ENCODE measurements at places on chromosomes 13 and 19.

GRCh38 chr13:76696370-76696769 lies 189.8 kb downstream of the KCTD12 start:
- no peak for DNase-seq

DNA sequence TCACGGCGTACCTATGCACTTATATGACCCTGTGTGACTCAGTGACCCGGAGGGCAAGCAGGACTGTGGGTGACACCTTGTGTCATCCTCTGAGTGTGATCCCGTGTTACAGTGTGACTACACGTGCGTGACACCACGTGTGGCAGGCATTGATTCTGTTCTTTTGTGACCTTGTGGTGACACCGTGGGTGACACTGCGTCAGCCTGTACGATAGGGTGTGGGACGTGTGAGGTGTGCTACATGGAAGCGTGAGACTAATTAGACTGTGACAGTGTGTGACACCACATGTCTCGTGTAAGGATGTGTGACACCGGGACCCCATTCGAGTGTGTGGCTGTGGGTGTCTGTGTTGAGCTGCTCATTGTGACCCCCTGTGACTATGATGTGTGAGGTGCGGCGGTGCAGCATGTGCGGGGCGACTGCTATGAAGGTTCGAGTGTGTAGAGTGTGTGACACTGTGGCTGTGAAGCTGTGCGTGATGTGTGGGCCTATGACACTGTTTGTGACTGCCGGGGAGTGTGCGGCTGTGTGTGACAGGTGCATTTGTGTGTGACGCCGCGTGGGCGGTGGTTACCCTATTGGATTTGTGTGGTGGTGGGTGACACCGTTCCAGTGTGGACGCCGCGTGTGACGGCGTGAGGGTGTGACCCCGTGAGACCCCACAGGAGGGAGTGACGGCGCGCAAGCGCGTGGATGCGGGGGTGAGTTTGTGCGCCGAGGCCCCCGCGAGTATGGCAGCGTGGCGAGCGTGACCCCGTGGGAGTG lies 399 bp upstream of the SPTBN4 start:
- no peak for DNase-seq

DNA sequence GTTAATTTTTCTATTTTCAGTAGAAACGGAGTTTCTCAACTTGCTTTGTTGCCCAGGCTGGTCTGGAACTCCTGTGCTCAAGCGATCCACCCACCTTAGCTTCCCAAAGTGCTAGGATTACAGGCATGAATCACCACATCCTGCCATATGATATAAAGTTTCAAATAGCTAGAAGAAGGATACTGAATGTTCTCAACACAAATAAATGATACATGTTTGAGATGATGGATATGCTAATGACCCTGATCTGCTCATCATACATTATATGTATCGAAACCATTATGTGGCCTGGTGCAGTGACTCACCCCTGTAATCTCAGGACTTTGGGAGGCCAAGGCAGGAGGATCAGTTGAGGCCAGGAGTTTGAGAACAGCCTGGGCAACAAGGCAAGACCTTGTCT lies 11.5 kb downstream of the CIB3 start:
- no peak for DNase-seq

DNA sequence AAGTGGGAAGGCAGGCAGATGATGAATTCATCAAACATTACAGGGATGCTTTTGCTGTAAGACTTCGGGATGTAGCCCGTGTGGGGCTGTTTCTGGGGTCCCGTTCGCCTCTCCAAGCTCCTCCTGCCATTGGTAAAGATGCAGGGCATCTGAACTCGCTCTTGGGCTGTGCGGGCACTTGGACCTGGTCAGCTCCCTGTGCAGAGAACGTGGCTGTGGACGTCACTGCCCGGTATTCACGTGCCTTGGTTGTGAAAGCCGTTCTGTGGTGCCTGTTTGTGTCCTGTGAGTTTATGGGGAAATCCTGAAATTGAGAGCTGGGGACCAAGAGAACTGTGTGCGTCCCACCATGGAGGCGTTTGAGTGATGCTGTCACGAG lies 5.4 kb downstream of the TFDP1 start:
- DNase-seq = no peak

DNA sequence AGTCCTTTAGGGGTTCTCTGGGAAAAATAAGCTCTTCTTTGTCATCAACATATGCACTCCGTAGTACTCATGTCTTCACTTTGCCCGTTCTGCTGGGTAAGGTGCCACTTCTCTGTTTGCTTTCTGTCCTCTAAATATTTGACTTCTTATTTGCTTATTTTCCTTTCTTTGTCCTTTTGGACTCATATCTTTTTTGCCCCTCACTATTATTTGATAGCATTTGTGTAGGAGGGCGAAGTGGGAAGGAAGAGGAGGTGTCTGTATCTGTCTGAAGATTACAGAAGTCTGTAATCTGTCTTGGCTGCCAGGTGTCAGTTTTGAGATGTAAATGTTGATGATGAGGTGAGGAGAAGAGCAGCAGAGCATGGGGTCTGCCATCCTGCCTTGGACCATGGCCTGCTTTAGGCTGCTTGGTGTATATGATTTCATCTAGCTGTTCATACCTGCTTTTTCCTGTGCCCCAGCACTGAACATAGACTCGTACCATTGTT lies 30.8 kb downstream of the USPL1 start:
- DNase-seq = no peak

GRCh38 chr13:77891041-77891440 lies 27.6 kb downstream of the EDNRB start:
- DNase-seq = no peak

DNA sequence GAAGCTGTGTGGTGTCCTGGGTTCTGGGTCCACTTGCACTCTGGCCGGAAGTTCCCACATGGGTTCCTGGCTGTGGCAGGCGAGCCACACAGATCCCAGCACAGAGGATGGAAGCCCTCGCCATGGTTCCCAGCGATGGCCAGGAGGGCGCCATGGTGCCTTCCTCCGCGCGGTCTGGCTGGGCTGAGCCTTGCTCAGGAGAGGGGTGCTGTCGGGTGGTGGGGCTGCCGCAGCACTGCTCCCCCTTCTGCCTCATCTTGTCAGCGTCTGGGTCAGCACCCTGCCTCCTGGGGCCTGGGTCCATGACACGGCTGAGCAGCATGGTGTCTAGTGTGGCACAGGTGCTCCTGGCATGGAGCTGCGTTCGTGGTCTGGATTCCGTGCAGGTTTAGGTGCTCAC lies 33.5 kb downstream of the DOT1L start:
- DNase-seq = no peak

DNA sequence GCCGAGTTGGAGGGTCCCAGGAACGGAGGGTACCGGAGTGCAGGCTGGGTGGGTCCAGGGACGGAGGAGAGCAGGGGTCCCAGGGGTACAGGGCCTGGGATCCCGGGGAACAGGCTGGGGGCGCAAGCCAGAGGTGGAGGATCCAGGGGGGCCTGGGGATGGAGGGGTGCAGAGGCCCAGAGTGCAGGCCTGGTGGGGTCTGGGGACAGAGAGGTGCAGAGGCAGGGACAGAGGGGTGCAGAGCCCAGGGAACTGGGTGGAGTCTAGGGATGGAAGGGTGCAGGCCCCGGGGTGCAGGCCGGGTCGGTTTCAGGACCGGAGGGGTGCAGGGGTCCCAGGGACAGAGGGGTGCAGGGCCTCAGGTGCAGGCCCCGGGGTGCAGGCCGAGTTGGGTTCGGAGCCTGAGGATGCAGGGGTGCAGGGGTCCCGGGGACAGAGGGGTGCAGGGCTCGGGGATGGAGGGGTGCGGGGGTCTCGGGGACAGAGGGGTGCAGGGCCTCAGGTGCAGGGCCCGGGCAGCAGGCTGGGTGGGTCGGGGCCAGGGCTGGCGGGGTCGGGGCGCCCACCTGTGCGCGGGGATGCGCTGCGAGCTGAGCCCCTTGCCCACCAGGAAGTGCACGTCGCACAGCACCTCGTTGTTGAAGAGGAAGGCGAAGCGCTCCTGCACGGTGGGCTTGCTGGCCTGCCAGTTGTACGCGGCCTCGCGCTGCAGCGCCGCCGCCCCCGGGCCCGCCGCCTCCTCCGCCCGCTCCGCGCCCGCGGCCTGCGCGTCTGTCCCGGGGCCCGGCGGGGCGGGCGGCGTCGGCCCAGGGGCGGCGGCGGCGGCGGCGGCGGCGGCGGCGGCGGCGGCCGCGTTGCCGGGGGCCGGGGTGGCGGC lies 545 bp downstream of the BTBD2 start:
- DNase-seq = no peak

DNA sequence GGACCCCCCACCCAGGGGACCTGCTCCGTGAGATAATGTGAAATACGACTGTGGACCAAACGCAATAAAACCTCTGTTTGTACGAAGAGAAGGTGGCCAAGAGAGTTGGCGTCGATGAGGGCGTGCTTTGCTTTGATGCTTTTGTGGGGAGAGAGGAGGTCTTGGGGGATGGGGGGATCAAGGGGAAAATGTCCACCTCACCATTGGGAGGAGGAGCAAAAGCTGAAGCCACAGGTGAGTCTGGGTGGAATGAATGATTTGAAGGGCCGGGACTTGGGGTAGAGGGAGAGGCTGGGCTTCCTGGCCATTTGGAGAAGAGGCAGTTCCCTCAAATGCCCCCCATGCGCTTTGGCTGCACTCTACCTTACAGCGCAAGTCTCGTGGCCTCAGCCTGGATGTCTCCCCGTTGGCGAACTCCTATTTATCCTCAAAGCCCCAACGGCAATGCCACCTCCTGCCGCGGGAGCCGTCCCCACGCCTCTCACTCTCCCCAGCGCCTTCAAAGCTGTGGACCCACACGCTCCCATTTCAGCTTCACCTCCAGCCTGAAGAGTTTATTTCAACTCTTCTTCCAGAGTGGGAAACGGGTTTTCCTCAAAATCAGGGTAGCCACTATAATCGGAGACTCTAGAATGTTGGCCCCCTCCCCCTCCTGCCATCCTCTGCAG lies 795 bp upstream of the ABCA7 start:
- DNase-seq = no peak

DNA sequence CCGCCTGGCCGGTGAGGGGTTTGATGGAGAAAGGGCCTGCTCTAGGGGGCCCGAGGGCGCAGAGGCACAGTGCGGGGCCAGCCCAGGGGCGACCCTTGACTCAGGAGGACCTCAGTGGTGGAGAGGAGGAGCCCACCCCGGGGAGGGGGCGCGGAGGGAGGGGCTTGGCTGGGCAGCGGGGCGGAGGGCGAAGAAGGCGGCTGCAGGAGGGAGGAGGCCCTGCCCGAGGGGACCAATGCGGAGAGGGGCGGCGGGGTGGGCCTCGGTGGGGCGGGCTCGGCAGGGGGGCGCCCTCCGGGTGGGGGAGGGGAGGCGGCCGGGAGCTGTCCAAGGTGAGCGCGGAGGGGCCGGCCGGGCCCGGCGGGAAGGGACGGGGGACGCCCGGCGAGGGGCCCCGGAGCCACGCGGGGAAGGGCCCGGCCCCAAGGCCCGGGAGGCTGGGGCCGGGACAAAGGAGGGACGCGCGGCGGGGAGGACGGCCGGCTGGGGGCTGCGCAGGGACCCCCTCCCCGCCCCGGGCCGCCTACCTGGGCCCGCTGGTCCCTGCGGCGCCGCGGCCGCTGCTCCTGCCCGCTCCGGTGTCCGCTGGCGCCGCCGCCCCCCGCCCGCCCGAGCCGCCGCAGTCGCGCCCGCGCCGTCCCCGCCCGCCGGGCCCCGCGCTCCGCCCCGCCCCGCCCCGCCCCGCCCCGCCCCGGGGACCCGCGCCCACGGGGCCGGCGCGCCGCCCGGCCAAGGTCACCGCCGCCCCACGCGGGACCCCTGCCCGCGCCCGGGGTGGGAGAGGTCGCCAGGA lies at the start of gene DIRAS1:
Gene DIRAS1 (minus strand): TSS at position 596 of the 793 bp plus-strand sequence. CDS start 3,566 bp downstream, outside the sequence.
- DNase-seq = no peak

DNA sequence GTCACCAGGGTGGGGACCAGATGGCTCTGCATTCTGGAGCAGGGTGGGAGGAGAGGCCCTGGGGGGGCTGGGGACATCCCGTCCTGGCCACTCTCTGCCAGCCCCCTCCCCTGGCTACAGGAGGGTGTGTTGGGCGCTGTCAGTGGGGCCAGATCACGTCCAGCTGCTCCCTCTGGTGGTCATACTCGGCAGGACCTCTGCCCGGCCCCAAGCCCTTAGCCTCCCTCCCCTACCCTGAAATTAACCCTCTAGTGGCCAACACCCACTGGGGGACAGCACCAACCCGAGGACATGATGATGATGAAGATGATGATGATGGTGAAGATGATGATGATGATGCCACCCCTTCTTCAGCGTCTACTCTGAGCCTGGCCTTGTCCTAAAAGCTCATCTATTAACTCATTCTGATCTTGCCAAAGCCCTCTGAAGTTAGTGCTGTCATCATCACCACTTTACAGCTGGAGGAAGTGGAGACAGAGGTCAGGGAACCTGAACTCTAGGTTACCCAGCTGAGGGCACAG lies 590 bp upstream of the LGI4 start:
- peak; percentile 39 for DNase-seq

- DNase-seq = peak; percentile 46
These were observed 130.3 kb upstream of the LSM14A start for GRCh38 chr19:34041925-34042521.

DNA sequence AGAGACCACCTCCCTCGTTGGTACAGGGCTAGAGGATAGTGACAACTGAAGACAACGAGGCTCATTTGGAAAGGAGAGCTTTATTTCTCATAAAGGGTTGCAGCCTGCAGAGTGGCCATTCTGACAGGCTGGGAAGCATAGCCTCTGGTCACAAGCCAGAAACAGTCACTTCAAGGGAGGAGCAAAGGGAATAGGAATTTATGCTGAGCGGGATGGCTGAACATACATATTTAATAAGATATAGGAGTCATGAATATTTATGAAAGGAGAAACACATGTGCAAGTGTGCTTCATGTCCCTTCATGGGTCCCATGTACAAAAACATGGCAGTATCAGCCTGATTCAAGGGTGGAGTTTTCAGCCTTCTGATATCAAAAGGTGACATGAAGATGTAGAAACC lies 27.1 kb upstream of the URI1 start:
- no peak for DNase-seq

DNA sequence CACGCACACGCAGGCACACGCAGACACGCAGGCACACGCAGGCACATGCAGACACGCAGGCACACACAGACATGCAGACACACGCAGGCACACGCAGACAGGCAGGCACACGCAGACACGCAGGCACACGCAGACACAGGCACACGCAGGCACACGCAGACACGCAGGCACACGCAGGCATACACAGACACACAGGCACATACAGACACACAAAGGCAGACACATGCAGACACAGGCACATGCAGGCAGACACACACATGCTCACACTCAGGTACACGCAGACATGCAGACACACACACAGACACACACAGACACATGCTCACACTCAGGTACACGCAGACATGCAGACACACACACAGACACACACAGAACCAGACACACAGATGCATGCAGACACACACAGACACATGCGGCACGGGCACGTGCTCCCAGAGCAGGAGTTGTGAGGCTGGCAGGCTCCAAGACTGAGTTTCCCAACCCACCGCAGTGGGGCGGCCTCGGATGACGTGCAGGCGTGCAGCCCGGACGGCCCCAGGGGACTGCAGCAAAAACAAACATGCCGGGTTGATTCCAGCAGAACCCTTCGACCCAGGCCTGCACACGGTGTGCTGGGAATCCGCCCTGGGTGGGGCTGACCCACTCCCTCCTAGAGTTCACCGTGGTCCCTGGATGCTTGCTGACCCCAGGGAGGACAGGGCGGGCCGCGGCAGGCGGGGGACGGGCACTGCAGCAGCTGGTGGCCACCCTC lies 100.0 kb downstream of the GADD45B start:
- no peak for DNase-seq

All from stimulated activated CD4-positive, alpha-beta T cell treated with anti-CD3 and anti-CD28 coated beads, TNF-alpha, amount 100 ng/mL, for 24 hours (primary cell).